ENCODE measurements at places on chromosomes 13 and 19.

- DNase-seq = no peak
Measured at GRCh38 chr13:43266936-43267615, 243.7 kb downstream of the DNAJC15 start.

DNA sequence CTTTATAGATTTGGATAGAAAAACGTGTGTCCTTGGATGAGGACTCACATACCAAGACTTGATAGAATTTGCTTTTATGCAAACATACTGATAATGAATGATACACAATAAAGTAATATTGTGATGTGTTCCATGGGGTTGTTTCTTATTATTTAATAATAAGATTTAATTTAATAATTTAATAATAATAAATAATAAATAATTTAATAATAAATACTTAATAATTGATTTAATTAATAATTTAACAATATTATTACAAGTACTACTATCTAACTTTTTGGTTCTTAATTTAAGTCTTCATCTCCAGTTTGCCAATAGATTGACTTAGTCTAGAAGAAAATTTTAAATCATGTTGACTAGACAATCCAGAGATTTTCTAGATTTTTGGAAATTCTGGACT is 909.2 kb upstream of the PCDH20 start:
- no peak for DNase-seq

GRCh38 chr19:13493516-13494310 is 12.6 kb downstream of the CACNA1A start:
- DNase-seq = no peak

DNA sequence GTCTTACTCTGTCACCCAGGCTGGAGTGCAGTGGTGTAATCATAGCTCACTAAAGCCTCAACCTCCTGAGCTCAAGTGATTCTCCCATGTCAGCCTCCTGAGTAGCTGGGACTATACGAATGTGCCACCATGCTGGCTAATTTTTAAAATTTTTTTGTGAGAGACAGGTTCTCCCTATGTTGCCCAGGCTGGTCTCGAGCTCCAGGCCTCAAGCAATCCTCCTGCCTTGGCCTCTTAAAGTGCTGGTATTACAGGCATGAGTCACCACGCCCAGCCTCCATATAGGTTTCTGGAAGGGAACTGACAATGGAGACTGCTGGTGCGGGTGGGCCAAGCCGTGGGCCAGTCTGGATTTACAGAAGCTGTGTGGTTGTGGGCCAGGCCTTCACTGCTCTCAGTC is 189.2 kb downstream of the URI1 start:
- DNase-seq = no peak

DNA sequence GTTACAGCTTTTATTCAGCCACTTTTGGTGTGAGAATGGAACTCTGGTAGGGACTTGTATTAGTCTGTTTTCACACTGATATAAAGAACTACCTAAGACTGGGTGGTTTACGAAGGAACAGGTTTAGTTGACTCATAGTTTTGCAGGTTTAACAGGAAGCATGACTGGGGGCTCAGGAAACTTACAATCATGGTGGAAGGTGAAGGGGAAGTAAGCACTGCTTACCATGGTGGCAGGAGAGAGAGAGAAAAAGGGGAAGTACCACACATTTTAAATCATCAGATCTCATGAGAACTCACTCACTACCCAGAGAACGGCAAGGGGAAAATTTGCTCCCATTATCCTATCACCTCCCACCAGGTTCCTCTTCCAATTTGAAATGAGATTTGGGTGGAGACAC is 942.2 kb downstream of the PCDH17 start:
- DNase-seq = no peak

Measured in NCI-H2081 treated with DMSO at 0.1 percent for 48 hours (cell line).